Activated gamma-delta T cell (primary cell): ENCODE measurements at places on chromosomes 3 and 15.

DNA sequence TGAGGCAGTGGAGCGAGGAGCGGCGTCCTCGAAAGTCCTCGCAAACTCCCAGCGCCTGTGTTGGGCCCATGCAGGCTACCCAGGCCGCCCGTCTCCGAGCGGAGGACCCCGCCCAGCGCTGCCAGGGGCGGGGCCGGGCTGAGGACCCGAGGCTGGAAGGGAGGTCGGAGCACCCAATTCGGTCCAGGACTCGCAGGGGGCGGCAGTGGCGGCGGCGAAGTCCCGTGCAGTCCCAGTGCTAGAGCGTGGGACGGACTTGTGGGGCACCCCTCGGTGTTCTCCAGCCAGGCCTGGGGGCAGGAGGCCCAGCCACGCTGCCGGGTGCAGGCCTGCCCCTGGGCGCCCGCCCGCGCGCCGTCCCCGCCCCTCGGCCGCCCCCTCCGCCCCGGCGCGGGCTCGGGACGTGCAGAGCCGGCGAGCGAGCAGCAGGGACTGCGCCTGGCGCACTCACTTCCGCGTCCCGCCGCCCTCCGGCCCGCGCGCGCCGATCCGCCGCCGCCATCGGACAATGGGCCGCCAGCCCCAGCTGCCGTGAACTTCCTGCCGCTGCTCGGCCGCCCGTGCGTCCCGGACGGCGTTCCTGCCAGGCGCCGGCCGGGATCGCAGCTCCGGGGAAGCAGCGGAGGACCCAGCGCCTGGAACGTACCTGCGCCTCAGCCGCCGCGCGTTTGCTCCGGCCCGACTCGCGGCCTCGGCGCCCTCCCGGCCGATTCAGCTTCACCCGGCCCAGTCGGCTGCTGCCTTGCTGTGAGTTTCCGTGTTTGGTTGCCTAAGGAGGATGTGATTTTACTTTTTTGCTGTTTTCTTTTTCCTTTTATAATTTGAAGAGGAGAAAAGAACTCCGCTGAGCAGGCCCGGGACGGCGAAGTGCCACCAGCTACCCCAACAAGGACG is 596 bp upstream of the LIMD1 start:
- peak; percentile 57 for DNase-seq

DNA sequence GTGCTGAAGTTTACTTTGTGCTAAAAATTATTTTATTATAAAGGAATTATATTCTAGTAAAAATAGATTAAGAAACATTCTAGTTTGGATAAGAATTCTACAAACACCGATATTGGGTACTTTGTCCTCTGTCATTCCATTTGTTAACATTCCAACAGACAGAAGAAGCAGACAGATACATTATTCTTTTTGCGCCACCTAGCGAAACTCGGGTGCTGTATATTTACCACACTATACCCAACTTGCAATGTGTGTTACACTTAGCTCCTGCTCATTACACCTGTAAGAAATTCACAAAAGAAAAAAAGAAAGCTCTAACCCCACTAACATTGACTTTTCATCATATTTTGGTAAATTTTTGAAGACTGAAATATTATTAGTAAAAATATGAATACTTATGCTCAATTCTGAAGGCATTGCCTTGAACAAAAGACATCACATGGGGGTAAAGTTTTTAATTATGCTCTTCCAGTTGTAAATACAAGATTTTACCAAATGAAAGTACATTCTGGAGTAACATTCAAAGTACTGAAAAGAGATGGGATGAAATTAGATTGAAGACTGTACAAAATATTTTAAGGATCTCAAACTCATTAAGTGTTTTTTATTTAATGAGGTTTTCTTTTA is 136.5 kb upstream of the MLF1 start:
- DNase-seq, result no peak

DNA sequence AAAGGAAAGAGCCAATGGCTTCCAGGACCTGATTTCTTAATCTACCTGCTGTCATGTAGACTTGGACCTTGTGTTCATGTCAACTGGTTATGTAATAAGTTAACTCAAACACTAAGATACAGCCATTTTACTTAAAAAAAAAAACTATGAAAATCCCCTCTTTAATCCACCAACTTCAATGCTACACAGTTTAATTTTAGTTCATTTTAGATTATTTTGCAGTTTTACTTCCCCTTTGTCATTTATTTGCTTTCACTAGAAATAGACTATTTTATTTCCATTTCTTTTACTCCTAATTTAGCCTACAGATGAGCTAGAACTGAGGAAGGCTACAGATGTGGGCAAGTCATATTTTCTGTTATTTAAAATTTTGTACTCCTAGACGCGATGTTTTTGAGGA is 10.7 kb upstream of the DNAJC13 start:
- no peak for DNase-seq

DNA sequence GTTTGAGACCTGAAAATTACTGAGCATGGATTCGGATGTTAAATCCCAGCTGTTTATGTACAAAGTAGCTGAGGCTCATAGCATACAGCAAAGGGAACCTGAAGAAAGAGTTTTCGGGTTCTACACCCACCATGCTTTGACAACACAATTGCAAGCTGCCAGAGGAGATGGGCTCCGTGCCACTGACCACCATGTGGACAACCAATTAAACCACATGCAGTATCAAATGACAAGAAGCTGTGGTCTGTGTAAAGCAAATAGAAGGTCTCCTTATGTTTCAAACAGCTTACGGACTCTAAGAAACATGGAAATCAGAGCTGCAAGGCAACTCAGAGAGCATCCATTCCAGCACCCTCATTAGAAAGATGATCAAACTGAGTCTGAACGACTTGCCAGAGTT is 12.9 kb downstream of the GABRB3 start:
- no peak for DNase-seq

DNA sequence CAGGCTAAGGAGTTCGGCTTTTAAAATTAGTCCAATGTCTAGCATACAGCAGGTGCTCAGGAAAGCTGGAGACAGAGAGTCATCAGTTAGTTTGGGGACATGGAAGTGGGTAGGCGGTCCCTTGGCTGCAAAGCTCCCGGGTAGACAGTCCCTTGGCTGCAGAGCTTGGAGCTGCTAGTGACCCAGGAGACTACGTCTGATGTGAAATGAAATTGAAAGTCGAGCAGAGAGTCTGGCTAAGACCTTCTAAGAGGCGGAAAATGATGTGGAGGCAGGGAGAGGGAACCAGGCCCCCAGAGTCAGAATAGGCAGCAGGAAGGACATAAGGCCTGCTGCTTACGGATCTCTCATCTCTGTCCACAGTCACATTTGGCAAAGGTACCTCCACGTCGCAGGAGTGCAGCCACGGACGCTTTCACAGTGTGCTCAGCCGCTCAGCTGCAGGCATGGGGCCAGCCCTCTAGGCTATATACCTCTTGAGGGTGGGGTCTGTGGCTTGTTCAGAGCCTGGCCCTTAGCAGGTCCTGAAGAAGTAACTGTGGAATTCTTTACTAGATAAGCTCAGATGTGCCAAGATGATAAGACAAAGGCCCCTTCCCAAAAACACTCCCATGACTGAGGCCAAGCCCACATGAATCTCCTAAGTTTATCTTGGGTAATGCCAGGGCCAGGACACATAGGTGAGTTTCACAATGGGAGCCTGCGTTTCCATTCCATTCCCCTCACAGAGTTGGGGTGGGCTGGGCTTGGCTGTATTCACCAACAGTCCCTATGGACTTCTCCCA is 131.7 kb downstream of the XXYLT1 start:
- no peak for DNase-seq

DNA sequence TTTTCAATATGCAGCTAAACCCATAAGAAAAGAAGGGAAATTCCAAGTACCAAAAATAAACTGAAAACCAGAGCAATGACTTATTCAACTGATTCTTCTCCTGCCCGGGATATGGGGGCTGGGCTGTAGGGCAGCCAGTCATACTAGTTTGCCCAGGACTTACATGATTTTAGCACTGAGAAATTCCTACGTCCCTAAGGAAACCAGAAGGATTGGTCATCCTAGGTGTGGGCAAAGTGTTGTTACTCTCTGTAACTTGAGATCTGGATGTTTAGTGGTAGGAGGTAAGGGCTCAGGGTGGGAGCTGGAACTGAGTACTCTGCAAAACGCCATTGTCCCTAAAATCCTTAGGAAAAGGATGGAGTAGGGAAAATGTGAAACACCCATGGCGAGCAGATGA is 1.2 kb upstream of the DAZL start:
- no peak for DNase-seq

GRCh38 chr3:188584958-188585689 is 431.2 kb downstream of the LPP start:
- no peak for DNase-seq

GRCh38 chr3:49712631-49713317 is 6.7 kb downstream of the AMIGO3 start:
- no peak for DNase-seq
